ENCODE measurements at places on chromosomes 4 and X. TPM values are rescaled to one million over a fixed set of nuclear protein-coding genes. Genes with fewer than 3 reads are reported as not detected.

The RASGEF1B gene
- 15.0 TPM for total RNA-seq

DNA sequence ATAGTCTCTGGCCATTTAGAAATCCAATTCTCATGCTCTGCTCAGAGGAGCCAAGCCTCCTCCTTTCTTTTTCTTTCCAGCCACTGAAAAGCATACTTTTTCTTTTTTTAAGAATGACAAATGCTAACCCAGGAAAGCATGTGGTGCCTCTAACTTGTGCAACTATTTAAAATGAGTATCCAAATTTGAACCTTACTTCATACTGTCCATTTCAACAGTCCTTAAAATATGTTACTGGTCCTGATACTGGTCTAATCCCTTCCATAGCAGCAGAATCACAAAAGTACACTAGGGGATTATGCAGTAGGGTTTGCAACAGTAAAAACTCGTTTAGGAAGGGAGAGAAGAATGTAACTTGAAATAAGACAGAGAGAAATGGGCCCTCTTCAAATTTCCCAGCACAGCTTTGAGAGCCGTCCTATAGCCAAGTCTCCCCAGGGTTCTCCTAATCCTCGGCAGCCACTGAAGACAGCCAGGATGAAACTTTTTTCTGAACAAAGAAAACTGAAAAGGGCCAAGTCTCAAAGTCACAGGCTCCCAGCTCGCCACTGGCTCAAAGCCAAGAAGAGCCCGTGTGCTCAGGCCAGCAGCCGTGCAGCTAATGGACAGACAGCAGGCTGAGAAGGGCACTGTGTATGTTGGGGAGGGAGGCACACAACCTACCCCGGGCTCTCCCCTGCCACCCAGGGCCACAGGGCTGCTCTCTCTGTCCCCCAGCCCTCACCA lies 39.5 kb downstream of the GPC4 start:
- DNase-seq, result peak; percentile 22
- no peak overlapping the region for H3K27ac ChIP-seq
- peaks cover 2% of the 10 kb centered on the region for H3K4me1 ChIP-seq
- no peaks in the 10 kb centered on the region for H3K27me3 ChIP-seq
- H3K4me3 ChIP-seq, result no peak overlapping the region

DNA sequence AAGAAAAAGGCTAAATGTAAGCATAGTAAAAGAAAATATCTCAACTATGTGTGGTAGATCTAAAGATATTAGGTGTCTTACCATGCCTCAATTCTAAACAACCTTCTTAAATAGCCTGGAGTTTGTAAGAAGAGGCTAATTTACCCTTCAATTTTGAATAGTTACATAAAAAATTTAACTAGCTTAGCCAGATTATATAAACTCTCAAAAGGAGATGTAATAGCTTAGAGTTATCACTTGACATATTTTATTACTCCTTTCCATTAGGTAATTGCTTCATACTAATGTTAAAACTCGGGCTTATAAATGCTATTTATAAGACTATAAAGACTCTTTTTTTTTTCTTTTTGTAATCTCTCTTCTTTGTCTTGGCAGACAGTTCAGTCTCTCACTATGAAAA lies 297.5 kb upstream of the PABPC4L start:
- H3K36me3 ChIP-seq, result no peaks in the 10 kb centered on the region
- no peaks in the 10 kb centered on the region for H3K4me1 ChIP-seq
- no peak overlapping the region for H3K4me3 ChIP-seq

The TGIF2LX gene
- not detected for total RNA-seq

- H3K4me1 ChIP-seq, result no peaks in the 10 kb centered on the region
- H3K27me3 ChIP-seq, result peaks cover 13% of the 10 kb centered on the region
- peak; percentile 48 for DNase-seq
- H3K27ac ChIP-seq, result no peak overlapping the region
These were observed 3.4 kb downstream of the GABRA2 start for GRCh38 chr4:46386570-46386969.

The ADGRL3 gene
- 8.9 TPM for total RNA-seq

The GPR82 gene
- 0.98 TPM for total RNA-seq
